Renal cortex interstitium (tissue), 15 donors: ENCODE measurements at places on chromosomes 5 and 9. TPM values are rescaled to one million over a fixed set of nuclear protein-coding genes. Genes with fewer than 3 reads are reported as not detected.

Gene PGGT1B
- polyA plus RNA-seq = 30.3 TPM

Gene CCDC152
- 21.5 TPM for polyA plus RNA-seq

Gene ARL14EPL
- polyA plus RNA-seq = 0.15 TPM

Gene SYK
- polyA plus RNA-seq = 32.4 TPM

Gene KIAA1958
- polyA plus RNA-seq = 15.5 TPM
